Mesenteric fat pad (tissue), 1 donor: ENCODE measurements at places on chromosomes 3 and 15. TPM values are rescaled to one million over a fixed set of nuclear protein-coding genes. Genes with fewer than 3 reads are reported as not detected.

CCR1 gene
- total RNA-seq: 39.7 TPM

ROBO1 gene
- 7.1 TPM for total RNA-seq

ZBTB20 gene
- total RNA-seq: 54.4 TPM

HESX1 gene
- not detected for total RNA-seq

ZNF80 gene
- total RNA-seq: not detected

TEX9 gene
- 1.6 TPM for total RNA-seq

FAM81A gene
- 0.35 TPM for total RNA-seq

CLEC3B gene
- 217 TPM for total RNA-seq

FEZF2 gene
- total RNA-seq: not detected

EBLN2 gene
- total RNA-seq: 5.0 TPM

DNA sequence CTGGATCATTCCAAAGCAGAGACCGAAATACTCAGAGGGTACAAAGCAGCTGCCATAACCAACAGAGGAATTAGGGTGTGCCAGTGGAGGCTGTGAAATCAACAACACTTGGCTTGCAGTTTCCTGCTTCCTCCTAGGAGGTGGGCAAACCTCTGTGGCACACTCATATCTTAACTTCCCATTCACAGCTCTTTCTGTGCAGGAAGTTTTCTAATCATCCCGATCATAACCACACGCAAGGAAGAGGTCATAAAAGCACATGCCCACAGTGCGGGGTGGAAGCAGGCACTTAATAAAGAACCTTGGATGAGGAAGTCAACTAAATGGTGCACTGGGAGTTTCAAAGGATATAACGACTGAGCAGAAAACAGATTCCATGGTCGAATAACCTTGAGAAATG lies 5.1 kb downstream of the SCAMP2 start:
- DNase-seq: no peak

- no peak for DNase-seq
Observed at GRCh38 chr15:94174399-94174802, 57.0 kb upstream of the MCTP2 start.

DNA sequence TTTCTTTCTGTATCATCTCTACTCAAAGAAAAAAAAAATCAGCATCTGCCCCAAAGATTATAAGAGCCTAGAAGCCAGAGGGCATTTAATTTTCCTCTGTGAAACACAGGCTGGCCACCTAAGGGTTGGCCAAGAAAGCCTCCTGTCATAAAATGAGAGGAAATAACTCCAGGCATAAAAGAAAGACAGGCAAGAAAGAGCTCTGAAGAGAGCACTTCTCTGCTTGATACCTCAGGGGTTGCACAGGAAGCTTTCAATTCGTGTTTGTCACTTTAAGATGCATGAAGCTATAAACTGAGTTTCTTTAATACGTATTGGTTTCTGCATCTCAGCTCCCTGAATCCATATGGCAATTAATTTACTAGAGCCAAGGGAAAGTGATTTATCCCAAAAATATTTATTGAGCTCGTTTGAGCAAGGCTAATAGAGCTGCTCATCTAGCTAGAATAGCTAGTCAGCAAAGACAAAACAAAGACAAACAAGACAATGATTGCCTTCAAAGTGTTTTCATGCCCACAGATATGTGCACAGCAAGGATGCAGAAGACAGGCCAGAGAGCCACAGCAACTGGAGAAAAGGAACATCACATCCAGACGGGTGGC lies 35.5 kb downstream of the ATP8B4 start:
- DNase-seq: no peak

- no peak for DNase-seq
Observed at GRCh38 chr15:70088887-70089691, 8.6 kb downstream of the TLE3 start.

DNA sequence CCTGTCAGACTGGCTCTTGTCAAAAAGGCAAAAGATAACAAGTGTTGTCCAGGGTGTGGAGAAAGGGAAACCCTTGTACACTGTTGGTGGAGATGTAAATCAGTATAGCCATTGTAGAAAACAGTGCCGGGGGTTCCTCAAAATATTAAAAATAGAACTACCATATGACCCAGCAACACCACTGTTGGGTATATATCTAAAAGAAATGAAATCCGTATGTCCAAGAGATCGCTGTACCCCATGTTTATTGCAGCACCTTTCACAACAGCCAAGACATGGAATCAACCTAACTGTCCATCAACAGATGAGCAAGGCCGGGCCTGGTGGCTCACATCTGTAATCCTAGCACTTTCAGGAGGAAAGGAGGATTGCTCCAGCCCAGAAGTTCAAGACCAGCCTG lies 6.2 kb downstream of the CYFIP1 start:
- DNase-seq: no peak

DNA sequence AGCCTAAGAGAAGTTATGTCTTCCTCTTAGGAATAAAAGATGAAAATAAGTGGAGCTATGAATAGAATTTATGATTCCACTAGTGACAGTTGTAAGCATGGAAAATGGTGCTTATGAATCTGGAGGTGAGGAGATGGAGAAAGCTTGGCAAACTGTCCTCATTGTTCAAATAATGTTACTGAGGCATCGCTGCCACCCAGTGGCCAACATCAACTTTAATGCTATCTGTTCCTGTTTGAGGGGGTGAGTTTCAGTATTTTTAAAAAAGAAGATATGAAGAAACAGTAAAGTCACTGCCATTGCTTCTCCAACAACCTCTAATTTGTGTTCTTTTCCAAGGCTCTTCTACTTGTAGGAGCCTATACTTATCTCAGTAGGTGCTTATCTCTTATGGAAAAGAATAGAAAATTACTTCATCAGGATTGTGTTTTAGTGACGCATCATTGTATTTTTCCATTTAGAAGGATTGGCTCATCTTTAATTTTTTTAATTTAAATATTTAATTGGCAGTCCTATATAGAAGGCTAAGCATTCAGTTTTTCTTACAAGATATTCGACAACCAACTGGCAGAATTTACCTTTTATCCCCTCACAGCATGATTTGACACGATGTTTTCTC lies 260.4 kb upstream of the P2RY1 start:
- no peak for DNase-seq

GRCh38 chr15:47890397-47891150 lies 173.3 kb downstream of the SEMA6D start:
- DNase-seq: no peak

- DNase-seq: no peak
Observed at GRCh38 chr3:27713078-27713423, 9.1 kb downstream of the EOMES start.

- DNase-seq: peak; percentile 88
Observed at GRCh38 chr15:22258398-22259150, 178.2 kb downstream of the OR4M2 start.

DNA sequence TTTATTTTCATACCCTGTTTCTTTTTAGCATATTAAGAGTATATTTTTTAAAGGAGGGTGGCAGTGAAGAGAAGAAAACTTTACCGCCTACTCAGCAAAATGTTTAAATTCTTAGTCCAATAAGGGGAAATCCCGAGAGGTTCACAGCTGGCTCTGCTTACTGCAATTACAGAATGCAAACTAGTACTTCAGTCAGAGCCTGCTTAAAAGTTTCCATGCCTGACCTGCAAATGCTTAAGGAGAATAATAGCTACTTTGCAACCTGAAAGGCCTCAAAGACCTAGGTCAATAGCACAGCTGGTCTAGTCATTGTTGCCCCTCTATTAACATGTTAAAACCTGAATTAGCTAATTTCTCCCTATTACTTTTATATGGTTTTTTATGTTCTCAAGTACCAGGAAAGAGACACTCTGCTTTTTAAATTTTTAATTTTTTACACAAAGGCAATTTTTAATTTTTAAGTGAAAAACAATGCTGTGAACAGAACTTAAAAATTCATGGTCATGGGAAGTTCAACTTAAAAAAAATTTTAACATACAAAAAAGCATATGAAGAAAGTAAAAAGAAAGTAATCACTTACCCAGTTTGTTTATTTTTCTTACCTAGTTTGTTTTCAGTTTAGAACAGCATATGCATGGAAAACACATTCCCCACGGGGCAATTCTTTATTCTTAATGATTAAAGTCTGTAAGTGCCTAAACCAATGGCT lies 79.2 kb downstream of the P3H2 start:
- DNase-seq: no peak

DNA sequence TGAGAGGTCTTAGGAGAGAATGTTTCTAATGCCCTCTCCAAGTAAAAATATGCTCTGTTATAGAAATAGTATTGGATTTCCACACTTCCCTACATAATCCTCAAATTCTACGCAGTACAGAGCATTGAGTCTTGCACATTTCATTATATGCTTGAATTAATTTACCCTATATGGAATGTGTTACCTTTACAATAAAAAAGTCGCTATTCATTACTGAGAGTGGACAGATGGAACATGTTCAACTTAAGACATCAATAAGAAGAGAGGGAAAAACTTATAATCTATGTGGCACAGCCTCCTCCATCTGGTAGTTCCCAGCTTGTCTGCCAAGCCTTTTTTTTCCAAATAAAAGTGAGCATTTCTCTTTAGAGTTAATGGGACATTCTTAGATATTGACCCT lies 417.9 kb downstream of the MECOM start:
- DNase-seq: no peak

GRCh38 chr3:95048564-95048963 lies 985.7 kb downstream of the NSUN3 start:
- no peak for DNase-seq

- no peak for DNase-seq
Observed at GRCh38 chr15:52102463-52102862, 10.1 kb downstream of the BCL2L10 start.

GRCh38 chr3:146496726-146497125 lies 27.4 kb upstream of the PLSCR2 start:
- DNase-seq: no peak

DNA sequence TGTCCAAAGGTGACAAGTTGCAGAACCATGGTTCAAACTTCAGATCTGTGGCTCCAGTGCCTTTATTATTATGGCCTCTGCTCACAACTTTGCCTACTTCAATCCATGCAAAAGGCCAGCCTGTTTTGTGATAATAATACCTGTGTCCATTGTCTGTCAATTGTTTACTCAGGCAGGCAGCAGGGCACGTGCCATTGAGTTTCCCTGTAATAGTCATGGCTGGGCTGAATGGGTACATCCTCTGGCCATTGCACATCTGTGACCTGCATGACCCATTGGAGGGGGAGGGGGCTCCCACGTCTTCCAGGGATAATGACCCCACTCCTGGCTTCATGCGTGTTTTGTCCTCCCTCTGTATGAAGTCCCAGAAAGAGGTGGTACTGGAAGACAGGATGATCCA lies 215.4 kb downstream of the SSR3 start:
- no peak for DNase-seq

- DNase-seq: no peak
Observed at GRCh38 chr3:176848431-176849214, 348.7 kb downstream of the TBL1XR1 start.

GRCh38 chr15:59366333-59367021 lies 6.2 kb downstream of the MYO1E start:
- DNase-seq: no peak

GRCh38 chr3:24498796-24499195 lies 4.1 kb upstream of the THRB start:
- no peak for DNase-seq

DNA sequence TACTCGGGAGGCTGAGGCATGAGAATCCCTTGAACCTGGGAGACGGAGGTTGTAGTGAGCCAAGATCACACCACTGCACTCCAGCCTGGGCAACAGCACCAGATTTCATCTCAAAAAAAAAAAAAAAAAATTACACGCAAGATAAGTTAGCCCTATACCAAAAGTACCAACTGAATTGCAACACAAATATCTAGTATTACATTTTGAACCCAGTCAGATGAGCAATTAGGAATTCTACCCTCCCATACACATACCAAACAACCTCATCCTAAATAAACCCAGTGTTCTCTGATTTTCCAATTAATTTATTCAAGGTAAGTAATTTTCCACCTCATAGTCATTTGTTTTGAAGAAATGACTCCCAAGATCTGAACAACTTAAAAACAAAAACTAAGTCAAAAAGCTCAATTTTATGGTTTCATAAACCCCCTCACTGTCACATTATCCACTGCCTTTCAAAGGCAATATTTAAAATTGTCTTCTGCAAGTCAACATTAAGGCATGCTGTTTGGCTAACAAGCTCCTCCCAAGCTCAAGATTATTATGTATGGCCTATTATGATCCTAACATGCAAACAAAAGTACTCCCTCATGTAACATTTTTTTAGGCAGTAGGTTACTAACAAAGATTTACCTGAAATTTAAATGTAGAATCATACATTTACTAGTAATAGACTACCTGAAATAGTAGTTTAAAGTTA lies 4.5 kb downstream of the RAF1 start:
- DNase-seq: peak; percentile 24

GRCh38 chr3:157713101-157713500 lies 209.9 kb upstream of the VEPH1 start:
- no peak for DNase-seq

- no peak for DNase-seq
Observed at GRCh38 chr3:151890721-151891141, 17.3 kb downstream of the SUCNR1 start.

DNA sequence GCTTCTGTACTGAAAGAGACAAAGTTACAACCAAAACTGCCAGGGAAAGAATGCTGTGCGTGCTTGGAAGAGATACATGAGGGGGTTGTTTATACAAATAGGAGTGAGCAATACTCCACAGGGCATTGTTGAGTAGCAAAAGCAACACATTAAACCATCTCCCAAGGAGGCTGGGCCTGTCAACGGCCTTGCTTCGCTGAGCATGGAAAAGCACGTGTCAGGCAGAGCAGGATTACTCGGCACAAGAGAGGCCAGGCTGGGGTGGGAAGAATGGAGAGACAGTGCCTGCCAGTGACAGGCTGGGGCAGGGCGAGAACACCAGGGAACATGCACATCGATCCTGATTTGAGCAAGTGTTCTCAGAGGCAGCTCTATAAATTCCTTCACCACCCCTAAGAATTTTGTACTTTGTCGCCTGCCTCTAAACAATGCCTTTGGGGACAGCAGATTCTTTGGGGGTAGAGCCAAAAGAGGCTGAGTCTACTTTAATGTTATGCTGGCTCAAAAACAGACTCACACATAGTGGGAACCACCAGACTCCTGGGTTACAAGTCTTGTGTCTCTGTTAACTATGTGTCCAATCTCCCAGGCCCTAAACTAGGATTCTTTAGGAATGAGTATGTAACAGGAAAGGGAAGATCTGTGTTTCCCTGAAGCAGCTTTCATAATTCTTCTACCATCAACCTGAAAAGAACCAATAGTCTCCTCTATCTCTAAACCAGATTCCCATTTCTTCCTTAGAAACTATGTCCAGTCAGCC lies 67.2 kb downstream of the LIPC start:
- DNase-seq: peak; percentile 53

- no peak for DNase-seq
Observed at GRCh38 chr3:158447408-158447807, 123.6 kb upstream of the MLF1 start.

GRCh38 chr15:98547275-98547674 lies 101.1 kb upstream of the IGF1R start:
- DNase-seq: no peak

GRCh38 chr3:100653604-100654294 lies 44.3 kb downstream of the ADGRG7 start:
- DNase-seq: no peak

DNA sequence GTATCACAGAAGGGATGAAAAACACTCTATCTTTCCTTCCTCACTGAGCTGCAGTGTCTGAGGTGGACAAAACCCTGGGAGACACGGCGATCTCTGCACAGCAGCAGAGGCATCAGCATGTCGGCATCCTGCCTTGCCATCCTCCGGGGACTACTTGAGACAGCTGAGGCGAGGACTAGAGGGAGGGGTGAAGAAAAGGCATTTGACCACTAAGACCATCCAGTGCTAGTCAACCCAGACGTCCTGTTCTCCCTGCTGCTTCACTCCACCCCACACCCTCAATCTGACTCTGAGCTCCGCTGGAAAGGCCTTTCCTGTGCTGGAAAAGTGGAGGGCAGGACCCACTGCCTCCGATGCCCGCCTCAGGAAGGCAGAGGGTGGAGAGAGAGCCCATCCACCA lies 67.3 kb downstream of the VGLL4 start:
- no peak for DNase-seq

GRCh38 chr15:64928626-64929220 lies 17.0 kb downstream of the ANKDD1A start:
- DNase-seq: peak; percentile 43
